CD4-positive, alpha-beta T cell (primary cell): ENCODE measurements at places on chromosomes 3 and 15.

- no peak for DNase-seq
These were observed 77.1 kb downstream of the SEMA6D start for GRCh38 chr15:47794252-47794914.

DNA sequence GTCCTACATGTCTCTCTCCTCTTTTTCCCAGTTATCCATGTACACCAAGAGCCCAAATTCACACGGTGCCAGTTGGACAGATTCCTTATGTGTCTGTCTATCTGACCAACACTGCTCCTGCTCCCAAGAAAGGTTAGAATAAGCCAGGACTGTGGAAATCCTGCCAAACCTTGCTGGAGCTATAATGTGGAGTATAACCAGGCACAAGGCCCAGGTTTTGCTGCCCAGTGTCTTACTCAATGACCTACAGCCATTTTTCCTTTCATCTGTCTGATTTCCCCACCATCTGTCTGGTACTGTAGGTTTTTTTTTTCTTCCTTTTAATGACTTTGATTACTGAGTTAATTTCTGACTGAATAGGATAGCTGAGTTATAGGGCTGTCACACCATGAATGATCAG, 26.5 kb upstream of the MINDY4B start:
- DNase-seq, result no peak

- peak; percentile 46 for DNase-seq
These were observed 166.7 kb downstream of the FOXP1 start for GRCh38 chr3:71416876-71417275.

GRCh38 chr3:125961289-125961589, 7.7 kb upstream of the ROPN1B start:
- no peak for DNase-seq

DNA sequence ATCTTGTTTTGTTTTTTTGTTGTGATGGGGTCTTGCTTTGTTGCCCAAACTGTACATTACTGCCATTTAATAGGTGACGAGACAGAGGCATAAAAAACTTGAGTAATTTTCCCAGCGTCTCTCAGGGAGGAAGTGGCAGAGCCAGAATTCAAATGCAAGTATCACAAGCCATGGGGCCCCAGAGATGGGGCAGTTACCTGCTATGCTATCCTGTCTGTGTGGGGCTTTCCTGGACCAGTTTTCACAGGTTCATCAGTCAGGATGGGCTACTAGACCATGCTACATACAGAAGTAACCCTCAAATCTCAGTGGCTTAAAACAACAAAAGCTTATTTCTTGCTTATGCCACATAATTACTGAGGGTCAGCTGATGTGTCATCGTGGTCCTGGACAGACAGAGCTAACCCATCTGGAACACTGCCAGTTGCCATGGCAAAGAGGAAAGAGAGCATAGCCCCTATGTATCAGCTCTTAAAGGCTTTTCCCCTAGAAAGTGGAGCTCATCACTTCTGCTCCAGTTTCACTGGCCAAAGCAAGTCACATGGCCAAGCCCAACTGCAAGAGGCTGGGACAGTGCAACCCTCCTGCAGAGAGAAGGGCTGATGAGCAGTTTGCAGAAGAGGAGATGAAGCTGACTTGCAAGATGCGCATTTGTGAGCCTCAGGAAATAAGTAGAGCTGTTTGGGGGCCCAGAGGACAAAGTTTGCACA, 31.7 kb upstream of the SYNM start:
- DNase-seq, result no peak
